ENCODE measurements at places on chromosomes 12 and 14.

DNA sequence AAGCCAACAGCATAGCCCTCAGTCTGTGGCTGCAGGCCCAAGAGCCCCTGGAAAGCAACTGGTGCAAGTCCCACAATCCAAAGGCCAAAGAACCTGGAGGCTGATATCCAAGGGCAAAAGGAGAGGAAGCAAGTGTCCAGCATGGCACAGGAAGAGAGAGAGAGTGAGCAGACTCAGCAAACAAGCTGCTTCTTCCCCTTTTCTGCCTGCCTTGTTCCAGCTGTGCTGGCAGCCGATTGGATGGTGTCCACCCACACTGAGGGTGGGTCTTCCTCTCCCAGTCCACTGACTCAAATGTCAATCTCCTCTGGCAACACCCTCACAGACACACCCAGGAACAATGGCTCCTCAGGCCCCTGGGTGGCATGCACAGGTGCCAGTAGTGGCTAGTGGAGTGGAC, 33.5 kb downstream of the SMCO2 start:
- no peak for DNase-seq

DNA sequence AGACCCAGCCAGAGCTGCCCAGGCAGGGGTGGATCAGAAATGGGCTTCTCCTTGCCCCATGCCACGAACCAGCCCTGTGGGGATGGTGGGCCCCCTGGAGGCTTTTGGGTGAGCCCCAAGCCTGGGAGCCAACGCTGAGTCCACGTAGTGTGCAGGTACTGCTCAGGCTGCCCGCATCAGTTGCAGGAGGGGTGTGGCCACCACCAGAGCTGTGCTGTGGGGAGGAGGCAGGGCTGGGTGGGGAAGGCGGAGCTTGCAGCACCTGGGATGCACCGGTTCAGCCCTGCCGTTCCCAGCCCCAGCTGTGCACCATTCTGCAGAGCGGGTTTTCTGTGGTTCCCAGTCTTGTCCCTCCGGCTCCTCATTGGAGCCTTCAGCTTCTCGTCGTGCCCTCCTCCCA, 36.3 kb downstream of the IL31 start:
- no peak for DNase-seq

DNA sequence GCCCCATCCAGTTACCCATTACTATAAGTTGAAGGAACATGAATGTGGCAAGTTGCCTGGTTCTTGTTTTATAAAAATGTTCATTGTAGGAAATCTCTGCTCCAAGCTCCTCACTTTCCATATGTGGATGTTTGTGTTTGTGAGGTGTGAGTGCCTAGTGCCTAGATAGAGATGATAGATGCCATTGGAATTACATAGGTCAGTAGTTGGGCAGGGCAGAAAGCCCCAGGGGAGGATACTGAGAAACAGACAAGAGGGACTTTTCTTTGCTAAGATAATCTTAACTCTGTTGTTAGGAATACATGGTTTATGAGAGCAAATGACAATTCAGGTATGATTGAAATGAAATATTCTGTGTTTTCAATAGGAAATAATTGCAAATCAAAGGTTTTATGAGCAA, 226.3 kb upstream of the GRIP1 start:
- no peak for DNase-seq

DNA sequence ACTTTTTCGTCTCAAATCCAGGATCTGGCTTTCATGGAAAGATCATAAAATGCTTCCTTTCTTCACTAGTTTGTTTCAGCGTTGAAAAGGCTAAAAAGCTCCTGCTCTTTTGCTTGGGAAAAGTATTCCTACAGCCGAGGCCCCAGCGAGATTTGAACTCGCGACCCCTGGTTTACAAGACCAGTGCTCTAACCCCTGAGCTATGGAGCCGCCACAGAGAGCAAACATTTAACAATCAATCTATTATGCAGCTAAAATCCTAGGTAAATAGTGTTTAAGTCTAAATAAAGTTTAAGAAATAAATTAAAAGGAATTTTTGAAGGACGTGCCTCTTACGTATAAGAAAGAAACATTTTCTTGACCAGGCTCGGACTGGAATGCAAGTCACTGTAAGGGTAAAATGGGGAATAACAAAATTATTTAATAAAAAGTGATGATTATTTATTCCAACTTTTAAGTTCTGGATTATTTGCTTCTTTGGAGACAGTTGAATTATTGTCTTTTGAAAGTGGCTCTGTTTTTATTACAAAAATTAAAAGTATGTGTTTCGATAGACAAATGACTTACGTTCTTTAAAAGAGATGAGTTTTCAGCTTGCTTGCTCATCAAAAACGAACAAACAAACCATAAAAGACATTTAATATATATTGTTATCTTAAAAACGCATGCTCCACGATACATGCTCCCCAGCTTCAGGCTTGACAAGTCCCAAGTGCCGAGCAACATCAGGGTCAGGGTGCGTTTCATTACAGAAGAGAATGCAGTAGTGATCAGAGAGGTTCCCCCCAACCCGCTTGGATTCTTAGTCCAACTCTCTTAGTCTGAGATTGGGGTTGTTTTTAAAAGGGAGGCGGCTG, 10.2 kb downstream of the OR6S1 start:
- DNase-seq = peak; percentile 74

GRCh38 chr14:93712838-93713724, 75.2 kb downstream of the PRIMA1 start:
- DNase-seq = no peak

DNA sequence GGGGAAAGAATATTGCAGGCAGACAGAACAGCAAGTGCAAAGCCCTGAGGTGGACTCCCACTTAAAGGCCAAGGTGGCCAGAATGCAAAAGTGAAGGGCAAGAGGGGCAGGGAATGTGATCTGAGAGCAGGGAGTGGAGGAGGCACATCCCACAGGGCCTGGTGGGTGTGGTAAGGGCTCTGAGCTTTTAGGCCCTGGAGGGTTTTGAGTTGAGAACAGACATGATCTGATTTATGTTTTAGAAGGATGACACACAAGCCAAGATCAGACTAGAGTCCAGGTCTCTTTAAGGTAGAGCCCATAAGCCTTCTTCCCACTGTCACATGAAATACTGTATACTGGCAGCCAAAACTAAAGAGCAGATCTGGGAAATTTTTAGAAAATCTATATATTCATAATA, 162.5 kb downstream of the SLC38A4 start:
- no peak for DNase-seq

GRCh38 chr12:42284876-42285275, 41.0 kb downstream of the ZCRB1 start:
- no peak for DNase-seq

- DNase-seq = no peak
Measured at GRCh38 chr12:51524386-51524901, 66.6 kb upstream of the SCN8A start.

- DNase-seq = no peak
Measured at GRCh38 chr12:92673756-92674155, 29.0 kb upstream of the PLEKHG7 start.

DNA sequence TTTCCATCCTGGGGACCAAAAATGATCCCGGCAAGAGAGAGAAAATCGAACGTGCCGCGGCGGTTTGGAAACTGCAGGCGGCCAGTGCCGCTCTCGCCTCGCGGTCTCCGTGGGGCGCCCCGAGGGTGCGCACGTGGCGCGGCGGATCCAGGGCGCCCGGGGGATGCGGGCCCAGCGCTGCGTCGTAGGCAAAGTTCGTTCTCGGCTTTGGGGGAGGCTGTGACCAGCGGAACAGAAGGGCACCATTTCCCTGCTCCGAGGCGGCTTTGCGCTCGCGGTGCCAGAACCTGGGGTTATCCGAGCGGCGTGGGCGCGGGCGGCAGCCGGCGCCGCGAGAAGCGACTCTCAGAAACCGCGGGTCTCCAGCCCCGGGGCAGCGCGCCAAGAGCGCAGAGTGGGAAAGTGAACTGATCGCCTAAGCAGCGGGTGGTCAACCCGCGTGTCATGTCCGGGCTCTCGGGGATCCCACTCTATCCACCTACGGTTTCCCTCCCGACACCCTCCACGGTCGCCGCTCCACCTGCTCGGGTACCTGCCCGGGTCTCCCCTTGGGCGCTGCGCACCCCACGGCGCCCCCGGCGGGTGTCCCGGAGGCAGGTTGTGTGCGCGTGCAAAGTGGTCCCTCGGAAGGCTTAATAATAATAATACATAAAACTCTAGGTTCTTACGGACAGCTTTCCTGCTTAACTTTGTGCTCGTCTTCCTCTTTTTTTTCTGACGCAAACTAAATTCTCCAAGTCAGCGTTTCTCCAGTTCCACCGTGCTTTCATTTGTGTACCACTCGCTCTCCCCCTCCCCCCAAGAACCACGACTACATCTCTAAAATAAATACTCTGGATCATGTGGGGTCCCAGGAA, 1.2 kb downstream of the ESRRB start:
- no peak for DNase-seq

- DNase-seq = no peak
Measured at GRCh38 chr12:88432531-88433490, 147.5 kb downstream of the KITLG start.

DNA sequence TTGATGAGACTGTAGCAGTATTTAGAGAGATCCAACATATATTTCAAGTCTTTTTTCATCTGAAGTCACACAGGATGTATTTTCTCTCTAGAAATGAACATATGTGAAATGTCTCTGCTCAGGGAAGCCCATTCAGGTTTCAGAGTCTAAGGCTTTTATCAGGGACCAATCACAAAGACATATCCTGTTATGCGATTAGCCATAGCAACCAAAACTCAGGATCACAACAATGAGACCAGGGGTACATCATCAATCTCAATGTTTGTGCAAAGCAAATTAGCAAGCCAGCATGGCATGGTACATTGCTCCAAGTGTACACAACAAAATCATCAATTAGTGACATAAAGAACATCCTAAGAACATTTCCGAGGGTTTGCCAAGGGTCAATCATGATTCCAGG, 99.2 kb upstream of the AMN1 start:
- no peak for DNase-seq

GRCh38 chr12:118391836-118392235, 15.5 kb downstream of the SUDS3 start:
- DNase-seq = no peak

GRCh38 chr12:131818821-131819585, 9.2 kb upstream of the MMP17 start:
- no peak for DNase-seq

DNA sequence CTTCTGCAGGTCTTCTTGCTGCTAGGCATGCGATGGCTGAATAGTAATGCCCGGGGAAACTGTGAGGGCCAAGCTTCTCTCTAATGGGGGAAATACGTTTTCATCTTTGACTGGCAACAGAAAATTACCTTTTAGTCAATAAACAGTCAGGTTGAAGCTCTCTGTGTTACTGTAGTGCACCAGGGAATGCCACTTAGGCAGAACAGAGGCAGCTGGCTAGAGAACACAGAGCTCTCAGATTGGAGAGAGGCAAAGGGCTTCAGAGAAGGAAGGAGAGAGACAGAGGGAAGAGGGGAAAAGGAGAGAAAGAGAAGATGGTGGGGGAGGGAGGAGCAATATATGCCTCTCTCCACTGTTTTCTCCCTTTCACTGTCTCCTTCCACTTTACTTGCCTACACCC, 6.7 kb downstream of the HSD17B6 start:
- no peak for DNase-seq

DNA sequence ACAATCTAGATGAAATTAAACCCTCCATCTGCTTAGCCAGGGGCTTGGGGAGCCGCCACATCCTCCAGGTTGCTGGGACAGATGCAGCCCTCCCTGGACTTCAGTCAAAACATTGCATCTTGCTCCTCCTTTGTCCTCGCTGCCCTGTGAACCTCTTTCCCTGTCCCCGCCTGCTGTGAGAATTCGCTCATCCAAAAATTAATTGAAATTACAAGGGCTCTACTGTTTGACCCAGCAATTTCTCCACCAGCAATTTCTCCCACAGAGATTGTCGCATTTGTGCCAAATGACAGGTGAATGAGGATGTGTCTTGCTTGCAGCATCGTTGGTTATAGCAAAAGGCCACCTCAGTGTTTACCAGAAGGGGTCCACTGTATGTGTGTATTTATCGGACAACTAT, 5.0 kb upstream of the POP5 start:
- no peak for DNase-seq
